ENCODE measurements at places on chromosomes 11 and 22.

GRCh38 chr11:61630089-61630488 is 49.2 kb upstream of the SYT7 start:
- no peak for DNase-seq

- DNase-seq = no peak
Observed at GRCh38 chr11:94401773-94402265, 600 bp upstream of the GPR83 start.

DNA sequence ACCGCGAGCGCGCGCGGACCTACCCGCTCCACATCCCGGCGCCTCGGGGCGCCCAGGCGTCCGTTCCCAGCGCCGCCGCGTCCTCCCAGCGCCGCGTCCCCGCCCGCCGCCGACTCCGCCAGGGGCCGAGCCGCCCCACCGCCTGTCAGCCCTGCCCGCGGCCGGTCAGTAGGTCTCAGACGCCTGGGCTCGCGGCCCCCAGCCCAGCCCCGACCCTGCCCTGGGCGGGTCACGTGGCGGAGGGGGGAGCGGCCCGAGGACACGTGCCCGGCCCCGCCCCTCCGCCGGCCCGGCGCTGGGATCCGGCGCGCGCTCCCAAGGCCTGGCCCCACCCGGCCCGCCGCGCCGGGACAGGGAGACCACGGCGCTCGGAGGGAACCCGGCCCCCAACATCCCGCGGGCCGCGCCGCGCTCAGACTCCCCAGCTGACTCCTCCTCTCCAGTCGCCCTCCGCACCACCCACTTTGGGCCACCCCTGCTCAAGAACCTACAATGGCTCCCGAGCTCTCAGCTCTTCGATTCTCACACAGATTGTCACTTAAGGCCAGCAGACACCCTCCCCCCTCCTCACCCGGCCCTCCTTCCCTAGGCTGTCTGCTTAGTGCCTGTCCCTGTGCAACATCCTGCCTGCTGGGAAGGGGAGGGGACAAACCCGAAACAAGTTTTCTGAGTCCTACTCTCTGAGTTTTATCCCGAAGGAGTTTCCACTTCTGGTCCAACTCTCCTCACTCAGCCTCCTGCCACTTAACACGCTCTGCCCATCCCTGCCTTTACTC is at the start of gene RAB3IL1:
RAB3IL1 (minus strand) TSS at position 233 of the 776 bp plus-strand sequence; CDS start at position 34, 199 bp downstream.
- DNase-seq = no peak

GRCh38 chr11:25159341-25159740 is 662.5 kb downstream of the LUZP2 start:
- DNase-seq = no peak

DNA sequence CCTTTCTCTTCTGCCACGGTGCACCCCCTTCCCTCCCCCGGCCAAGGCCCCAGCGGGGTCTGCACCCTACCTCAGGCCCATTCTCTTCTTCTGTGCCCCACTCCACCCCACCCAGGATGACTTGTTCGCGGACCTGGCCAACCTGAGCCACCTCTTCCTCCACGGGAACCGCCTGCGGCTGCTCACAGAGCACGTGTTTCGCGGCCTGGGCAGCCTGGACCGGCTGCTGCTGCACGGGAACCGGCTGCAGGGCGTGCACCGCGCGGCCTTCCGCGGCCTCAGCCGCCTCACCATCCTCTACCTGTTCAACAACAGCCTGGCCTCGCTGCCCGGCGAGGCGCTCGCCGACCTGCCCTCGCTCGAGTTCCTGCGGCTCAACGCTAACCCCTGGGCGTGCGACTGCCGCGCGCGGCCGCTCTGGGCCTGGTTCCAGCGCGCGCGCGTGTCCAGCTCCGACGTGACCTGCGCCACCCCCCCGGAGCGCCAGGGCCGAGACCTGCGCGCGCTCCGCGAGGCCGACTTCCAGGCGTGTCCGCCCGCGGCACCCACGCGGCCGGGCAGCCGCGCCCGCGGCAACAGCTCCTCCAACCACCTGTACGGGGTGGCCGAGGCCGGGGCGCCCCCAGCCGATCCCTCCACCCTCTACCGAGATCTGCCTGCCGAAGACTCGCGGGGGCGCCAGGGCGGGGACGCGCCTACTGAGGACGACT is 15.9 kb downstream of the RTN4RL2 start:
- no peak for DNase-seq

All from stimulated activated CD8-positive, alpha-beta memory T cell treated with anti-CD3 and anti-CD28 coated beads, Interleukin-7, amount 100 ng/mL, for 4 hours (primary cell).